SW 1271 (cell line): ENCODE measurements at places on chromosomes 1 and 21.

DNA sequence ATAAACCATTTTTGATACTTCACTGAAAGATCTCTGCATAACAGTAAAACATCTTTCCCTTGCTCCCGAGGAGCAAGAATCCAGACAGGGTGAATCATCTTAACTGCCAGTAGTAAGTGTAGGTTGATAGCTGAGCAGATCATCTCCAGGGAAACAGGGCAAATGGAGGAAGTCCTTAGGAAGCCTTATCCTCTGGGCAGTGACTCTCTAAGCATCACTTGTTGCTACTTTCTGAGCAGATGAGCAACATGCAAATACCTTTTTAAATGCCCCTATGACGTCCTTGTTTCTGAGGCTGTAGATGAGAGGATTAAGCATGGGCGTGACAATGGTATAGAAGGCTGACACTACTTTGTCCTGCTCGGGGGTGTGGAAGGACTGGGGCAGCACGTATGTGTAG lies 8.9 kb downstream of the OR2T11 start:
- no peak for DNase-seq

- no peak for DNase-seq
These were observed 44.0 kb downstream of the HTR6 start for GRCh38 chr1:19708567-19709110.

DNA sequence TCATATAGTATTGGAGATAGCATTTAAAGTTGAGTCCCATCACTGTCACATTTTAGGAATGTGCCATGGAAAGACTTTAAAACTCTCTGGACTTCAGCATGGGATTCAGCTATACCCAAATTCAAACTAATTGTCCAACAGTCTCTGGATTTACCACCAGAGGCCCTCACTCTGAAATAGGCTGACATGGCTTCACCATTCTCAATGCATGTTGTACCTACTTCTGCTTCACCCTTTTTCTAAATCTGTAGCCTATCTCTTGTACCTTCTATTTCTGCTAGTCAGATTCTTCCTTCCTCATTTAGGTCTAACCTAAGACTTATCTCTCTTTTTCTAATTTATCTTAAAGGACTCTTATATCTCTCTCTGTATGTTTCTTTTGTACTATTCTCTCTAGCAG lies 512.7 kb upstream of the ZRANB2 start:
- no peak for DNase-seq

GRCh38 chr21:32712043-32712442 lies 15.8 kb downstream of the SYNJ1 start:
- DNase-seq: no peak

- DNase-seq: no peak
These were observed 28.7 kb upstream of the COL6A2 start for GRCh38 chr21:46069166-46069565.

GRCh38 chr21:43276811-43277210 lies 108.0 kb downstream of the CRYAA start:
- DNase-seq: no peak

- no peak for DNase-seq
These were observed 48.8 kb downstream of the ARHGEF10L start for GRCh38 chr1:17588048-17588871.
